Activated CD4-positive, alpha-beta T cell treated with anti-CD3 and anti-CD28 coated beads, Interleukin-2, amount 50 U/mL, for 48 hours (primary cell): ENCODE measurements at places on chromosomes 7 and 10.
A peak's percentile ranks its signal among the peaks of the same experiment; 100 is the strongest.

DNA sequence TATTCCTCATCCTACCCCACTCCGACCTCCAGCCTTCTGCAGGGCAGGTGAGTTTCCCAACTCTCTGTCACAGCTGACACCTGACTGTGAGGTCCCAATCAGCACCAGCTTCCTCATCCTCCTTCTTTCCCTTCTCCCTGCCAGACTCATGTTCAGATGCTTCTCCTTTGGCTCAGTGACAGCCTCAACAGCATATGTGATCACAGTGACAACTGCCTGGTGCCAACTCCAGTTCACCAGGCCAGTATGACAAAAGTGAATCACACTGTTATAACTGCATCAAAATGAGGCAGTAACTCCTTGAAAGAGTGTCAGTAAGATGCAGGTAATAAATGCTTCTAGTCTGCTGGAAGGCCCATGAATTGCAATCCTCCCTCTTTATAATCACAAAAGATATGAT is 46.8 kb upstream of the NFE2L3 start:
- DNase-seq = no peak

DNA sequence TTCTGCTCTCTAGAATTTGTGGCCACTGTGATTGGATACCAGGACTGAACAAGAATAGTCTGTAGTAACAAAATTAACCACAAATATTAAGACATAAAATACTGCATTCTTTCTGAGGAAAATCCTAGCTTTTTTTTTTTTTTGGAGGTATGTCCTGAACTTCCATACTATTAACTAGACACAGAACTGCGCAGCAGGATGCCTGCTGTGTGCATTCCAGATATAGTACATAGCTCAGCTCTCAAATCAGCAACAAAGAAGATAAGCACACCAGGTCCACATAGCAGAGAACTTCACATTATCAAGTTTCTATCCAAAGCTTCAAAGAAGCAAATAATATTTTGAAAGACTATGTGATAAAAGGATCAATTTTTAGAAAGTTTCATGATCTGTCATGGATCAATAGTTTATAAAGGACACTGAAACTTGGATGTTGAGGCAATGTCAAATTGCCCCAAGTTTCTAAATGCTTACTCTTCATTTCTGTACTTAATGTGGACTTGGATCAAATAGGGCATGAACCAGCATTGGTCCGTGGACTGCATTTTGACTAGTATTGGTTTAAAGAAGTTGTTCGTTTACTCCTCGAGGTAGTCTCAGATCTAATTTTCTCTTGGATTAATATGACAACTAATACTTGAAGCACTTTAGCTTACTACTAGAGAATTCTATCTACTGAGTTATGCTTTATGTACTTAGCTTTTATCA is 15.4 kb downstream of the NAMPT start:
- DNase-seq = no peak

DNA sequence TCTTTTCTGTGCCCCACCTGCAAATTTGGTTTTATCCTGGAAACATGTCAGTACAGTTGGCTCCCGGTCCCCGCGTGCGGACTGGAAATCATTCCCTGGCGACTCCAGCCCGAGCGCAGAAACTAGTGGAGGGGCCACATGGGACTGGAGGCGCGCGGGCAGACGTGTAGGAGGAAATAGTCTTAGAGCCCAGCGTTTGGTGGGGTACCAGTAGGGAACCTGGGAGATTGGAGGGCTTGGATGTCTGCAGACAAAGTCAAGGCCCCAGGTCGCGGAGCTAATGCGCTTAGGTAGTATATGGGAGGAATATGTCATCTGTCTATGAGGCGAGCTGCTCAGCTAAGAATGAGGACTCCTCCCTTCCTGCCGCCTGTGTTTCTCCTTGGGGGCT is 1.3 kb downstream of the GALNT17 start:
- DNase-seq = no peak

DNA sequence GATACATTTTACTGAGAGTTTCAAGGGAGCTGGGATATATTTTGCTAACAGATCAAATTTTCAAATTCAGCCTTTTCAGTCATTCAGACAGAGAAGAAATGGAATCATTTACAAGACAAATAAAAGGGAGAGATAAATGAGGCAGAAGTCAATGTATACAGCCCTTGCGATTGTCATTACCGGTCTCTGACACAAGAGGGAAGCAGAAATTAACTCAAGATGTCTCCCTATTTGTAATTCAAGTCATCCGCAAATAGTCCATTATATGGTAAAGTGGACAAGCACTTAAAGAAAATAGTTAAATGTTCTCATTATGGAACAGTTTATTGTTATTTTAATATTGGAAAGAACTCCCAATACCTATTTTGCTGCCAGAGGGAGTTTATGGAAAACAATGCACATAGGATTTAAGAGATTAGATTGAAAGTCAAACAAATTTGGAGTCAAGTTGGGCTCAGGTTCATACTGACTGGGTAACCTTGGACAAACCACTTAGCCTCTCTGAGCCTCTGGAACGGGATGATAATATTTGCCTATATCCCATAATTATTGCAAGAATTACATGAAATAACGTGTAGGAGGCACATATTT is 89.3 kb upstream of the PRKCQ start:
- no peak for DNase-seq

DNA sequence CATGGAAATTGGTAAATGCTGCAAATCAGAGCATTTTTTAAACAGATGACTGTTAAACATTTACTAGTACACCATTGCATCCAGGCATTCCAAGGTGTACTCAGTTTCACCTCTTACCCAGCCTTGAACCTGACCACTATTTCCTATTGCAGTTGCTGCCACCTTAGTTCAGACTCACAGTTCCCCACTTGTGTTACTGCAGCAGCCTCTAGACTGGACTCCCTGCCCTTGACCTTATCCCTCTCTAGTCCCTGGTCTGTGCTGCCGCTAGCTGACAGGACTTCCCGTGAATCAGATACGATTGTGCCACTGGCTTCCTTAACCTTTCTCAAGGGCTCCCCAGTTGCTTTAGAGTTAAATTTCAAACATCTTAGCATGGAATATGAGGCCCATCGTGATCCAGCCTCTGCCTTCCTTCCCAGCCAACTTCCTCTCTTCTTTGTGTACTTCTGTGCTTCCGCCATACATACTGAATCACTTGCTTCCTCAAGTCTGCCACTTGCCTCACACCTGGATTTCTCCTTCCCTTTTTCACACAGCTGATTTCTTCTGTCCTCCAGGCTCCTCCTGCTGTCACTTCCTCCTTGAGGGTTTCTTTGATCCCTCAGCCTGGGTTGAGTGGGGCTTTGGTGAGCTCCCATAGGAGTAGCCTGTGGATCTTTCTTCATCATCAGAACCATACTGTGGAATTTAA is 118.7 kb upstream of the GJD4 start:
- DNase-seq = no peak

DNA sequence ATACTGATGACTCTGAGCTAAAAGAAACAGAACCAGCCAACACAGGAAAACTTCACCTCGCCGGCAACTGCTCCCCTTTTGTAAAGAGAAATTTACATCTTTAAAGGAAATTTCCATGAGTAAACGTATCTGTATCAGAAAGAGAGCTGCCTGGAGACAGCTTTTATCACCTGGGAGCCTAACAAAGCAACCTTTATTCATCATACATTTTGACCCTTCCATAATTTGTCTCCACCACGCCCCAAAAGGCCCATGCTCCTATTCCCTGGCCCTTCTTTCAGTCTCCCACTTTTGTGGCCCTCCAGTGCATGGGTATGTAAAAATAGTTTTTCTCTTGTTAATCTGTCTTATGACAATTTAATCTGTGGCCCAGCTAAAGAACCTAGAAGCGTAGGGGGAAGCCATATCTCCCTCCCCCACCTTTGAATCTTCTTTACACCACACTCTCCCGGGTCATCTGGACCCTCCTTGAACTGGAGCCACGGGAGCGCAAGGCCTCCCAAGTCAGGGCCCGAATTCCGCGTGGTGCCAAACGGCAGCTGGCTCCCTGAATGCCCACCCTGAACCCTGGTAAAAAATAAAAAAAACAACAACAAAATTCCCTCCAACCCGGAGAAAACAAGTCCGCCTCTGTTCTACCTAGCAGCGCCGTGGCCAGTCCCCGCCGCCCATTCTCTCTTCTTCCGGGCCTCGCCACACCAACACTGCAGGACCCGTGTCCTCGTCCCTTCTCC is 15.4 kb upstream of the FKBP9 start:
- no peak for DNase-seq

DNA sequence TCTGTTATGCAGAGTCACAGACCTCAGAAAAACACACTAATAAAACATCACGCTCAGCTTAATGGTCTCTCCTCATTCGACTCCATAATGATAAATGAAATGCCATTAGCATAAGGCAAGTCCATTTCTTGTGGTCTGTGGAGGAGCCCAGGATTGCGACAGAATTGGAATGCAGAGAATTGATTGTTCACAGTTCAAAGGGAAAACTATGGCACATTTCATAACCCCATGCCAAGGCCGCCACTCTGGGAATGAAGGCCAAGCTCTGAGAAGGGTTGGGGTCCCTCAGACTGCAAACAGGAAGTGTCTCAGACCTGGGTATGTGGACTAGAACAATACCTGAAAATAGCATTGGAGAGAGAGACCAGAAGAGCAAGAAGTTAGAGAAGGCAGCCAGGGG is 398.9 kb downstream of the ADRA2A start:
- no peak for DNase-seq

GRCh38 chr7:157896774-157897555 is 560.2 kb downstream of the DNAJB6 start:
- no peak for DNase-seq

DNA sequence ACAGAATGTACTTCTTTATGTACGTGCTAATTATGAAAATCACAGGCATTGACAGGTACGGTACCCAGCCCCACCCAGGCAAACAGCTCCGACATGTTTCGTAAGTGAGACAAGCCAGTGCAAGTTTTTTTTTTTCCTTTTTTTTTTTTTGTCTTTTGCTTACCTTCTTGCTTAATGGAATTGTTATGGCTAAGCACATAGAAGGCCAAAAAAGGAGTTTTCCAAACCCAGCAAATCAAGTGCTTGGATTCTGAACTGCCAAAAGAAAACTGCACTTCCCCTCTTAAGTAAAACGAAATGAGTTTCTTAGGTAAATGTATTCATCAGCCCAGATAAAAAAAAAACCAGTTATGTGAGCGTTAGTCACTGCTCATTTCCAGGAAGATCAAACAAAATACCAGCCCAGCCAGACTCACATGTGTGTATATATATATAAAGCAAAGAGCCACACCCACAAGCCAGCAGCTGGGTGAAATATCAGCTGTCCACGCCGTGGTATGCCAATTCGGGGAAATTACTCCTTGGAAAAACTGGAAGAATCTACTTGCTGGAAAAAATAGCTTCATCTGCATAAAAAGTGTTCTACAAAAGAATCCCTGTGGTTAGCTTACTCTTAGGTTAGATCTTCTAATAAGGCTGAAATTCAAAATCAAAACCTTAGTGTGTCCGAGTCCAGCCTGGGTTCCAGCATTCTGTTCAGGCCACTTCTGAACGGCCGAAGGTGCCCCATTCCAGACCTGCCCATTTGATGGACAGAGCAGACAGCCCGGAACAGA is 8.0 kb downstream of the KLF6 start:
- peak; percentile 63 for DNase-seq

DNA sequence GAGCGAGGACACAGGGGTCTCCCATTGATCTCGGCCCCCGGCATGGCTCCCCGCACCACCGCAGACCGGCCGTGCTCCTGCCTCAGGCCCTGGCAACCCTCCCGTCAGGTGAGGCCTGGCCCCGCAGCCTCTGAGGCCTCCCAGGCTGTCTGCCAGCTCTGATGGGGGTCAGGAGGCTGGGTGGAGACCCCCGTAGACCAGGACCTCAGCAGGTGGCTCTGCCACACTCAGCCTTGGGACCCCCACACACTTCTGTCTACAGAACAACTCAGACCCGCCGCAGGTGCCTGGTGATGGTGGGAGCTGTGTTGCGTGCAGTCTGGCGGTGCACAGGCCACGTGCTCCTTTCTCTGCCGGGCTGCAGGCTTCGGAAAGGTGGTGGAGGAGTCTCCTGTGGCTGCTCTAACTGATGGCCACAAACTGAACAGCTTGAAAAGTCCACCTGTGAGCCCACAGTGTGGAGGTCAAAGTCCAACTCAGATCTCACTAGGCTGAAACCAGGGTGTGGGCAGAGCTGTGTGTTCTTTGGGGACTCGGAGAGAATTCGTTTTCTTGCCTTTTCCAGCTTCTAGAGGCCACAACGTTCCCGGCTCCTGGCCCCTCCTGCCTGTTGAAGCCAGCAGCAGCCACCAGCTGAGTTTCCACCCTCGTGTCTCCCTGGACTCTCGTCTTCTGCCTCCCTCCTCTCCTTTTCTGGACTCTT is 62.5 kb downstream of the PWWP2B start:
- no peak for DNase-seq

GRCh38 chr10:131660427-131660826 is 240.4 kb upstream of the PPP2R2D start:
- no peak for DNase-seq

- DNase-seq = no peak
Observed at GRCh38 chr10:58180666-58181065, 87.0 kb downstream of the IPMK start.

DNA sequence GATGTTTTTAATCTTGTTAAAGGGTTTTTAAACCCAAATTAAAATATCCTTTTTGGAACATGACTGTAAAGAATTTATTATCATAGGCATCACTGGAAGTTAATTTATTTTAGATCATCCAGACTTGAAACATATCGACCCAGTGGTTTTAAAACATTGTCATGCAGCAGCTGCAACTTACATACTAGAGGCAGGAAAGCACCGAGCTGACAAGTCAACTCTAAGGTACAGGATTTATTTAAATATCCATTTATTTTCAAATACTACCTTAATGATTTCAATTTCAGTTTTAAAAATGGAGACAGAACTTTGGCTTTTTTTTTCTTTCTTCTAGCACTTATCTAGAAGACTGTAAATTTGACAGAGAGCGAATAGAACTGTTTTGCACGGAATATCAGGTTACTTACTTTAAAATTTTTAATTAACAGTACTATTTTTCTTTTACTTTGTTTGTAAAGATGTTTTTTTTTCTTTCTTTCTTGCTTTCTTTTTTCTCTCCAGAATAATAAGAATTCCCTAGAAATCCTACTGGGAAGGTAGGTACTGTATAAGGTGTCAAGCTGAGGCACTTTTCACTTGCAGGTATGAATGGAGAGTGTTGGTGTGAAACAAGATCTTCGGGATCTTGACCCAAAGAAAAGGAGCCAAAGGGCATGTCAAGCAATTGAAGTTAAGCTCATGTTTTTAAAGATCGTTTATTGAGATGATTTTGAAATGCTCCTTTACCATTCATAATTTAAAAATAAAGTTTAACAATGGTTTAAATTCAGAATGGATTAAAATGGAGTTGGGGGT is 1.8 kb downstream of the COMMD3 start:
- DNase-seq = no peak

GRCh38 chr10:47143473-47143872 is 156.5 kb upstream of the GDF10 start:
- no peak for DNase-seq

GRCh38 chr7:126791306-126791705 is 461.4 kb downstream of the GRM8 start:
- DNase-seq = no peak

GRCh38 chr7:28433699-28434219 is 21.4 kb downstream of the CREB5 start:
- DNase-seq = no peak

DNA sequence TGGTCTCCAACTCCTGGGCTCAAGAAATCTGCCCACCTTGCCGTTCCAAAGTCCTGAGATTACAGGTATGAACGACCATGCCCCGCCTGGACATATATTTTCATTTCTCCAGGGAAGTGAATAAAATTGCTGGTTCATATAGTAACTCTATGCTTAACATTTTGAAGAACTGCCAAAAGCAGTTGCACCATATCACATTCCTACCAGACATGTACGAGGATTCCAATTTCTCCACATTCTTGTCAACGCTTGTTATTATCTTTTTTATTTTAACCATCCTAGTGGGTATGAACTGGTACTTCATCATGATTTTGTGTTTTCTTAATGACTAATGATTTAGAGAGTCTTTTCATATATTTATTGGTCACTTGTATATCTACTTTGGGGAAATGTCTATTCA is 21.9 kb upstream of the CPN1 start:
- DNase-seq = no peak
